ENCODE measurements at places on chromosomes 12 and 14.

GRCh38 chr12:130552483-130552996 is 163.6 kb downstream of the RIMBP2 start:
- H3K27me3 ChIP-seq = no peaks in the 10 kb centered on the region
- no peak for DNase-seq
- no peak overlapping the region for H3K27ac ChIP-seq
- H3K36me3 ChIP-seq = no peaks in the 10 kb centered on the region
- no peaks in the 10 kb centered on the region for H3K4me1 ChIP-seq

GRCh38 chr12:9214534-9214933 is 6.3 kb upstream of the PZP start:
- H3K27ac ChIP-seq = no peak overlapping the region
- no peaks in the 10 kb centered on the region for H3K4me1 ChIP-seq
- H3K27me3 ChIP-seq = no peaks in the 10 kb centered on the region
- no peak for DNase-seq

DNA sequence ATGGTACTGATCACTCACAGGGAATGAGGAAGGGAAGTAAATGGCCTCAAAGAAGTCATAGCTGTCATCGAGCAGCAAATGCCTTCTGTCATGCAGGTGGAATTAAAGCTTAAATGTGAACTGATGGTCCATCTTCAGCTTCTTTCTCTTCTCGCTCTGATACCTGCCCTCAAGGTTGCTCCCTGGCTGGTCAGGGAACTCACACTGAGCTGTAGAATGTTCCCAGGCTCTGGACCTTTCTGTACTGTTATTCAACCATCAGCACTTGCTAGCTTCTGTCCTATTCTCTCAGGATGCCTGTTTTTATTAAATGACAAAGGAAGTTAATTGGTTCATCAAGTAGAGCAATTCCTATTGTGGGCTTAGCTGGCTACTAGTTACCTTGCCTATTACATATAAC is 463.8 kb downstream of the APAF1 start:
- DNase-seq = no peak
- no peak overlapping the region for H3K4me3 ChIP-seq
- no peaks in the 10 kb centered on the region for H3K4me1 ChIP-seq
- no peaks in the 10 kb centered on the region for H3K27me3 ChIP-seq
- no peak overlapping the region for H3K27ac ChIP-seq

DNA sequence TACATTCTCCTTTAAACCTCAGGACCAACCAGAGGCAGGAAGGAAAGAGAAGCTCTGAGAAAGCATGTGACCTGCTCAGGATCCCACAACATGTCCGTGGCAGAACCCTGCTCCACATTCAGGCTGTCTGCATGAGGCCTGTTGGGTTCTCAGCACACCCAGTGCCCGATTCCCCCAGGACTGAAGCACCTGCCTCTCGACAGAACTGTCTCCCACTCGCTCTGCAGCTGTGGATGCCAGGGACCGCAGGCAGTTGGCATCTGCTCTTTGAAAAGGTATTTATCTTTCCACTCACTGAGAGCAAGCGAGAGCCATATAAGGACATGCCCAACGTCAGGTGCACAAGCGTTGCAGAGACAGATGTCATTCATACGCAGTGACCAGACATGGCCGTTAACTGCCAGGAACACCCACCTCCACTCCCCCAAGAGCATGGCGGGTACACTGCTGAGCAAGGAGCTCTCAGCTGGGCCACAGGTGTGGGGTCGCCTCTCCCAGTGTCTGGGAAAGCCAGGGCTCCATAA is 18.9 kb downstream of the PITPNM2 start:
- H3K4me1 ChIP-seq = peaks cover 18% of the 10 kb centered on the region
- no peak overlapping the region for H3K4me3 ChIP-seq
- H3K36me3 ChIP-seq = no peaks in the 10 kb centered on the region
- DNase-seq = peak; percentile 71
- H3K27ac ChIP-seq = peak overlapping the region; percentile 45

DNA sequence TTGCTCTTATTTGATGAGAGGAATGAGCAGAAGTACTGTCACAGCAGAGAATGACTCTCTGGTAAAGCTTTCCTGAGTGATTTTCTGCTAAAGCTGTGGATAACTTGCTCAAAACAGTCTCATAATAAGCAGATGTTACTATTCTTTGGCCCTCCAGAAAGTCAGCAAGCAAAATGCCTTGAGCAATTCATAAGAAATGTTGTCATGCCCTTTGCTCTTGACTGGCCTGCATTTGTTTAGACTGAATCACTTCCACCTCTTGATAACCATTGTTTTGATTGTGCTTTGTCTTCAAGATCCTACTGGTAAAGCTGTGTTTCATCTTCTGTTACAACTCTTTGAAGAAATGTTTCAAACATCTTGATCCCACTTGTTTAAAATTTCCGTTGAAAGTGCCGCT is 457.9 kb upstream of the FOXG1 start:
- H3K4me3 ChIP-seq = no peak overlapping the region
- no peaks in the 10 kb centered on the region for H3K4me1 ChIP-seq
- no peaks in the 10 kb centered on the region for H3K36me3 ChIP-seq
- DNase-seq = no peak

DNA sequence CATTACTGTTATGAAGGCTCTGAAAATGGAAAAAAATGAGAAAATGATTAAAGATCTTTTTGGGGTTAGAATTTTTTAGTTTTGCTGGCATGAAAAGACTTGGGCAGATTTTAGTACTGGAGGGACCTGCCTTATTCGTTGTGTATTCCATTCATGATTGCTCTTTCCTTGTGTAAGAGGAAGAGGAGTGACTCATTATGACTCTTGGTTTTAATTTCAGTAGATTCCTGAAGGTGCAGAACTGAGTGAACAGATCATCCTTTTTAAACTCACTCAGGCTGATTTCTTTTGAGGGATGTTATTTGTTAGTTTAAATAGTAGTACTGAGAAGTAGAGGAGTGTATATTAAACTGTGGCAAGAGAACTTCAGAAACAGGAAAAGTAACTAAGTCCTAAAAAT is 41.6 kb downstream of the AKAP6 start:
- H3K27ac ChIP-seq = no peak overlapping the region
- no peaks in the 10 kb centered on the region for H3K4me1 ChIP-seq
- H3K27me3 ChIP-seq = no peaks in the 10 kb centered on the region
- no peaks in the 10 kb centered on the region for H3K36me3 ChIP-seq
- no peak for DNase-seq
